Smooth muscle cell of trachea (primary cell): ENCODE measurements at places on chromosomes 3 and 15. TPM values are rescaled to one million over a fixed set of nuclear protein-coding genes. Genes with fewer than 3 reads are reported as not detected.

Gene FAM81A
- 0.29 and 0.33 TPM in 2 replicates for total RNA-seq

Gene DUOXA2
- not detected in 2 replicates for total RNA-seq

Gene RTP4
- 2.8 and 3.3 TPM in 2 replicates for total RNA-seq

Gene HES1
- 0.44 and 2.0 TPM in 2 replicates for total RNA-seq

Gene GLDN
- 35.1 and 127 TPM in 2 replicates for total RNA-seq

Gene PRTG
- 1.6 and 1.7 TPM in 2 replicates for total RNA-seq

Gene SCAMP5
- 0.15 and 2.2 TPM in 2 replicates for total RNA-seq

Gene DPP8
- total RNA-seq, result 40.5 and 46.5 TPM in 2 replicates

Gene FES
- total RNA-seq, result 38.7 and 63.0 TPM in 2 replicates

Gene ITIH1
- not detected in 2 replicates for total RNA-seq

Gene CD86
- total RNA-seq, result not detected in 2 replicates

Gene PDE8A
- total RNA-seq, result 25.0 and 30.1 TPM in 2 replicates

Gene ECE2
- under 0.01 TPM in 1 of 2 replicates, not detected in the other for total RNA-seq

Gene PEX5L
- total RNA-seq, result 2.8 and 4.2 TPM in 2 replicates

Gene MASP1
- 33.2 and 178 TPM in 2 replicates for total RNA-seq

Gene FEZF2
- total RNA-seq, result not detected in 2 replicates

Gene GOLGA8M
- total RNA-seq, result 0.73 and 1.2 TPM in 2 replicates

Gene IL5RA
- not detected in 2 replicates for total RNA-seq

Gene CEP152
- total RNA-seq, result 10.1 and 14.8 TPM in 2 replicates

Gene SLC9C1
- total RNA-seq, result not detected in 2 replicates

Gene CCR4
- not detected in 2 replicates for total RNA-seq

Gene CHRM5
- total RNA-seq, result under 0.01 and 0.15 TPM in 2 replicates

Gene EFCC1
- not detected in 2 replicates for total RNA-seq

Gene PPM1M
- 27.3 and 47.1 TPM in 2 replicates for total RNA-seq

Gene ARPP19
- total RNA-seq, result 76.3 and 107 TPM in 2 replicates

Gene NR1I2
- not detected in 2 replicates for total RNA-seq

Gene RBPMS2
- not detected in 2 replicates for total RNA-seq

Gene CSPG4
- total RNA-seq, result 130 and 133 TPM in 2 replicates

Gene ABI3BP
- total RNA-seq, result 12.9 and 21.2 TPM in 2 replicates

Gene CDCP1
- total RNA-seq, result 9.1 and 14.1 TPM in 2 replicates

Gene C3orf49
- not detected in 2 replicates for total RNA-seq

Gene B3GNT5
- total RNA-seq, result 5.8 and 6.5 TPM in 2 replicates

Gene LEKR1
- total RNA-seq, result 0.50 and 5.1 TPM in 2 replicates

Gene TIMP4
- 15.6 and 23.3 TPM in 2 replicates for total RNA-seq

Gene THSD4
- total RNA-seq, result 31.3 and 52.6 TPM in 2 replicates

Gene BNC1
- total RNA-seq, result 6.1 and 7.9 TPM in 2 replicates

Gene GNB4
- 64.7 and 97.0 TPM in 2 replicates for total RNA-seq

Gene OSTN
- 0.17 and 0.44 TPM in 2 replicates for total RNA-seq

Gene TATDN2
- 13.4 and 14.1 TPM in 2 replicates for total RNA-seq

Gene ESYT3
- total RNA-seq, result 0.17 TPM in 1 of 2 replicates, not detected in the other

Gene RPSA
- 1,241 and 1,538 TPM in 2 replicates for total RNA-seq

Gene EPHB3
- total RNA-seq, result 12.4 and 18.0 TPM in 2 replicates

Gene NPRL2
- 22.5 and 26.5 TPM in 2 replicates for total RNA-seq

Gene ZMYND10
- 1.5 and 2.9 TPM in 2 replicates for total RNA-seq

Gene SLC7A14
- 3.3 and 7.4 TPM in 2 replicates for total RNA-seq

Gene VILL
- total RNA-seq, result 8.0 and 8.3 TPM in 2 replicates

Gene PLSCR1
- total RNA-seq, result 70.4 and 85.7 TPM in 2 replicates

Gene GOLGA6L10
- total RNA-seq, result under 0.01 and 0.44 TPM in 2 replicates

Gene RAB6B
- total RNA-seq, result 0.44 and 1.2 TPM in 2 replicates

Gene AADACL2
- total RNA-seq, result not detected in 2 replicates

Gene FBXO40
- under 0.01 TPM in 1 of 2 replicates, not detected in the other for total RNA-seq

Gene COL6A5
- not detected in 2 replicates for total RNA-seq
